ENCODE measurements at places on chromosomes 16 and 17.

DNA sequence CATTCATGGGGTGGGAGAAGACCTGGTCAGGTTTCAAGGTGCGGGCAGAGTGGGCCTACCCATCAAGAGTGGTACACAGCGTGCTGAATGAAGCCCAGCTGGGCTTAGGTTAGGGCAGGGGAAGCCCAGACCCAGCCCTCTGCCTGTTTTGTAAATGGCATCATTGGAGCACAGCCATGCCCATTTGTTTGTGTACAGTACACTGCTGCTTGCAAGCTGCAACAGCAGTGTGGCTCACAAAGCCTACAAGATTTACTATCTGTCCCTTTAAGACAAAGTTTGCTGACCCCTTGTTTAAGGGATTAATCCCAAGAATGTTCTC, 230.1 kb upstream of the TNRC6C start:
- no peak for DNase-seq

- no peak for DNase-seq
These were observed 197.6 kb downstream of the LAT start for GRCh38 chr16:29182501-29182900.

DNA sequence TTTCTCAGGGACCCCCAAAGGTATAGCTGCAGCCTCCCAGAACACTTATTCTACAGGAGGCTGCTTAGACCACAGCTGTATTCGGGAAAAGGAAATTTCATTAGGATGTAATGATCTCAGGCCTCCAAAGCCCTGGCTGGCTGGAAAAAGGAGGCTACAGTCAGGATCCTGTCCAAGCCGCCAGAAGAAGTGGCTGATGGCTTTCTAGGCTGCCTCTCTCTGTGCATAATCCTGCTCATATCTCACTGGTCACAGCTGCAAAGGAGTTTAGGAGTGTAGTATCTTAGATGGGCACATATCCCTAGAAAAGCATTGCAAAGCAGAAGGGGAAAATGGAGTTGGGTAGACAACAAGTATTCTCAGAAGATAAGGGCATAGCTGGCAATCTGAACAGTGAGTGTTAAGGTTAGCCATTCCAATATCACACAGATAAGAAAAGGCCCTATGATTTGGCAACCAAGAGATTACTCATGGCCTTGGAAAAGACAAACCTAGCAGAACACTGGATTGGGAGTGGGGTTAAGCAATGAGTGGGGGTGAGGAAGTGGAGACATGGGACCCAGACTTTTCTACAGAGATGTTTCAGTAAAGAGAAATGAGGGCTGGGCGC, 26.0 kb upstream of the PRKCA start:
- no peak for DNase-seq

GRCh38 chr17:75876190-75876937, 2.0 kb downstream of the TRIM47 start:
- peak; percentile 86 for DNase-seq

DNA sequence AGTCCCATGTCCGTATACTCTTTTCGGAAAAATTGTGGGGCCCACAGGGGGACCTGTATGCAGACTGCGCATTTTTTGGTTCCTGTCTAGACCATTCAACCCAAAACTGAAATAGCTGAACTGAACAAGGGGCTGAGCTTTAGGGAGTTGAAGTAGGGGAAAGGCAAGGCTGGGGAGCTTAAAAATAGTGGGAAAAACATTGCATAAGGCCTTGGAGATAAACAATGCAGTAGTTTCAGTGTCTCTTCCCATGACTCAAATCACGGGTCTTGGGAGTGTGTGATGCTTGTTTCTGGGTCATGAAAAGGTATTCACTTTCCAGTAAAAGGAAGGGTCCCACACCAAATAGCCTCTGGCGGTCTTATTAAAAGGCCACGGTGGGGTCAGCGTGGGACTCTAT, 402.8 kb upstream of the SALL1 start:
- DNase-seq = no peak

DNA sequence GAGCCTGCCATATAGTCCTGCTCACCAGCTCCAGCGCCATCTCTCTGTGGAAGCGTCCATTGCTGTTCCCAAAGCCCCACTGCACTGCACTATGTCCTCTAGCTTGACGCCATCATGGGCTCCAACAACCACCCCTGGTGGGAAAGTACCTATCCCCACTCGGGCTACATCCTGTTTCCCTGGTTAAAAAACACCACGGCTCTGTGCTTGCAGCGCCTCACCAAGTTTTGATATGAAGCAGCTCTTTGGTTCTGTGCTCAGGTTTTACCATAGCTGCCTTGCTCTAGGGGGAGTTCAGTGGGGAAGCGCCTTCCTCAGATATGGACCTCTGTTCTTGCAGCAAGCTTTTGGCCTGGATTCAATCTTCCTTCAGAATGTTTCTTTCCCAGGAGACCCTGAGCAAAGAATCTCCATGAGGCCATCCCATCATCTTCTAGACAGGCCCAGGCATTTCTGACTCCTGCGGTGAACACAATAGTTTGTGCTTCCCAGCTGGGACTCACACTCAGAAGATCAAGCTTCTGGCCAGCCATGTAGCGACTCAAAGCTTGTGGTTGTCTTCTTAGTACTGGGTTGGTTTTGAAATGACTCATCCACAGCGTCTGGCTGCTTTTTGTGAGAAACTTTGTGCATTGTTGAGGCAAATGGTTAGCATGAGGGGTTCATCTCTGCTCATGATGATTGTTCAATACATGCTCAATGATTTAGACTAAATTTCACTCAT, 39.5 kb downstream of the DYNLRB2 start:
- DNase-seq = no peak

DNA sequence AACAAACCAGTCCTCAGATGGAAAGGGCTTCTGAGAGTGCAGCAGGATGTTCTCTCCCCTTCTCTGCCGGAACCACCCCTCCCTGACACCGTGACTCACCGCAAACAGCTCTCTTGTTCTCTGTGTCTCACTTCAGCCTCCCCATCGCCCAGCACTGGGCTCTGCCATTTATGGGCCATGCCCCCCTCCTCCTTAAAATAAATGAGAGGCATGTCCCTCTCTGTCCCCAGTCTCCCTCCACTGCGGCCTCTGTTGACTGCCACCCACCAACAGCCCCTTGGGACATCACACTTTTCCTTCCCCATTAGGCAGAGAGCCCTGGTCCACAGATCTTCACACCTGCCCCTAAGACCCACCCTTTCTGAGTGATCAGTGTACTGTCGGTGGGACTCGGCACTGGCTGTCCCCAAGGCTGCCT, 6.3 kb downstream of the CCDC102A start:
- DNase-seq = no peak

GRCh38 chr16:17768257-17768656, 297.5 kb upstream of the XYLT1 start:
- no peak for DNase-seq

- DNase-seq = no peak
These were observed 33.6 kb upstream of the MED13 start for GRCh38 chr17:62098623-62099231.

- DNase-seq = peak; percentile 63
These were observed 3.5 kb downstream of the KDM6B start for GRCh38 chr17:7837408-7838088.

GRCh38 chr16:4330277-4330874, 14.5 kb downstream of the GLIS2 start:
- peak; percentile 14 for DNase-seq

- no peak for DNase-seq
These were observed 83.2 kb downstream of the CDK5R1 start for GRCh38 chr17:32570081-32570396.

DNA sequence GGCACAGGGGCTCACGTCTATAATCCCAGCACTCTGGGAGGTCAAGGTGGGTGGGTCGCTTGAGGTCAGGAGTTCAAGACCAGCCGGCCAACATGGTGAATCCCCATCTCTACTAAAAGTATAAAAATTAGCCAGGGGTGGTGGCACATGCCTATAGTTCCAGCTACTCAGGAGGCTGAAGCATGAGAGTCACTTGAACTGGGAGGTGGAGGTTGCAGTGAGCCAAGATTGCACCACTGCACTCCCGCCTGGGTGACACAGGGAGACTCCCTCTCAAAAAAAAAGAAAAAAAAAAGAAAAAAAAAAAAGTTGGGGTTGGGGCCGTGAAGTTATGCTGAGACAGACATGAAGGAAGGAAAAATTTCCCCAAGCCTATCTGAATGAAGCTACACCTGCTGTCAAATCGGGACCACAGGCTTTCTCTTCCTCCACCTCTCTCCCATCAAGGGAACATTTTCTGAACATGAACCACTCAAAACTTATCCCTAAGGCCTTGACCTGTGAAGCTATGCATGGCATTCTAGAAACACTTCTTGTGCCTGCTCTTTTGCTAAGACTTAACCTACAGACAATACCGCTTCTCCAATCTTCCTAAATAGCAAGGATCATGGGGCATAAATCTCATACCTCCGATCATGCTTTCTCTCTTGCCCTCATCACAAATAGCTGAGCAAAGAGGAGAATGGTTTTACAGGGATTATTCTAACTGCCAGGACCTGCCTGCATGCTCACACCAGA, 88.6 kb downstream of the CYTH1 start:
- DNase-seq = no peak

DNA sequence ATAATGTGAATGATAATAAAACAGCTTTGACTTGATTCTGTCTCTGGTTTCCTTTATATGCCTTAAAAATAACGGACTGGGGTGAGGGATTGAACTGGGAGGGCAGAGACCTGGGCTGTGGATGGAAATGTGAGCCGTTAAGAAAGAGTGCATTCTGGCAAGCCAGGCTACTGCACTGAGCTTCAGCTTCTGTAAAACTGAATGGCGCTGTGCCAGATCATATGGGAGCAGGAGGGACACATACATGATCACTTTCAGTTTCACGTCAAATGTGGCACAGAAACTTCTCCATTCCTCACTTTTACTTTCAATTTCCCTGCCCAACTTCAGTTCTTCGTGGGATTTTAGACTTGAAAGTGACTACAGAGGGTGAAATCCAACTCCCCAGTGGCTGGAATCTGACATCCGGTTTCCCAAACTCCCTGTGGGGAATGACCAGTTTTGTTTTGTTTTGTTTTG, 1.1 kb downstream of the MT2A start:
- DNase-seq = peak; percentile 17

DNA sequence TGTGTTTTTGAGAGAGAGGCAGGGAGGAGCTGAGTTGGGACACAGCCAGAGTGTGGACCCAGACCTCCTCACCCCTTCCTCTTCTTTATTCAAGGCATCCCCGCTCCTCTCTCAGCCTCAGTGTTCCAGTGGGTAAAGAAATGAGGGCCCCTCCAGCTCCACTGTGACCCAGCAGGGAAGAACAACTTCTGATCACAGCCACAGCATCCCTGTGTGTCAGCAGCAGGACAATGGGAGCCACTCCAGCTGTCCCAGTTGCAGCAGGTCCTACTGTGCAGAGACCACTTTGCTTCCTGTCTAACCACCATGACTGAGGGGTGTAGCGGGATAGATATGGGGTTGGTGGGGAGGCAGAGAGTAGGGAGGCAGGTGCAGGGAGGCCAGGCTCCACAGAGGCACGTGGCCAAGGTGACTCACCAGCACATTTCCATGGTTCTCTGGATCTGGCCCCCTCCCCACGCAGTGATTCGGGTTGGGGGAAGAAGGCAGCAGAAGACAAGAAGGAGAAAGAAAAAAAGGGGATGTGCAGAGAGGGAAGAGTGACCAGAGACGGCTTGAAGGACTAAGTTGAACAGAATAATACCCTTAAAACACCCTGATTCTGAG, 24.5 kb downstream of the PIK3R5 start:
- DNase-seq = no peak

DNA sequence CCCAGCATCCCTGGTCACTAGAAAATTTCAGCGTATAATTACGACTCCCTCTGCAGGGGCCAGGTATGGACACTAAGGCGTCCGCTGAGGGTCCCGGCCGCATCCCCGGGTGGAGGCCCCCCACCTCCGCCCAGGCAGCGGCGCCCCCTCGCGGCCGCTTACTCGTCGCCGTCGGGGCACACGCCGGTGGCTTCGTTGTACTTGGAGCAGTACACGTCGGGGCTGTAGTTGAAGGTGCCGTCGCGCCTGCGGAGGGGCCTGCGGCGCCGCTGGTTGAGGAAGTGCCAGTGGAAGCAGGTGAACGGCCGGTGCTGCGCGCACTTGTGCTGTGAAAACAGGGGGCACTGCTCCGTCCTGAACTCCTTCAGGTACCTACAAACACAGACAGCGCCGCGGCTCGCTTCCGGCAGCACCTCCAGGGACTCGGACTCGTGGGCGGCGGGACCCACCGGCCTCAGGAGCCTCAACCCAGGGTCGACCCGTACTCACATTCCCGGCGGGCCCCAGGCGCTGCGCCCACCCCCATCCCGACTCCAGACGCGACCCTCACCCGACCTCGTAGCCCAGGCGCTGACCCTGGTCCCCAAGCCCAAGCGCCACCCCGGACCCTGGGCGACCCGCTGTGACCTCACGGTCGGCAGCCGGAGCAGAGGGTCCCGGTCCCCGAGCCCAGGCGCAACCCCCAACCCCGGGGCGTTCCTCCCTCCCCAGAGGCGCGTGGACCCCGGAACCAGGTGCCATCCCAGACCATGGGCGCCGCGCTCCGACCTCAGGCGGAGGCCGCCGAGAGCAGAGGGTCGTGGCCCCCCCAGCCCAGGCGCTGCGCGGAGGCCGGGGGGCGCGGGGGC, 596 bp downstream of the UNKL start:
- DNase-seq = no peak

- no peak for DNase-seq
These were observed 2.3 kb downstream of the RBFOX3 start for GRCh38 chr17:79608624-79608959.

DNA sequence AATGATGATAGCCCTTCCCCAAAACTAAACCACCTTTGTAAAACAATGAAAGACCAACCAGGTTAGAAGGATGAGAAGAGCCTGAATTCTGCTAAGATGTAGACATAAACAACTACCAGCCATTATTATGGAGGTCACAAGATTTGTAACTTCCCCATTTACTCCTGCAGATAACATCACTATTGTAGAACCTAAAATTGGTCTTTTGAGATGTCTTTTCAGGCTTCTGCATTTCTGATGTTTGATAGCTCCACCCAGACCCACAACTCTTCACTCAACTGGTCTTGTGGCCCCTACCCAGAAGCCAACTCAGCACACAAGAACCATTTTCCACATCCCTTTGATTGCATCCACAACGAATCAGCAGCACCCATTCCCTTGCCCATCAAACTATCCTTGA, 100.8 kb downstream of the TMEM132E start:
- no peak for DNase-seq

DNA sequence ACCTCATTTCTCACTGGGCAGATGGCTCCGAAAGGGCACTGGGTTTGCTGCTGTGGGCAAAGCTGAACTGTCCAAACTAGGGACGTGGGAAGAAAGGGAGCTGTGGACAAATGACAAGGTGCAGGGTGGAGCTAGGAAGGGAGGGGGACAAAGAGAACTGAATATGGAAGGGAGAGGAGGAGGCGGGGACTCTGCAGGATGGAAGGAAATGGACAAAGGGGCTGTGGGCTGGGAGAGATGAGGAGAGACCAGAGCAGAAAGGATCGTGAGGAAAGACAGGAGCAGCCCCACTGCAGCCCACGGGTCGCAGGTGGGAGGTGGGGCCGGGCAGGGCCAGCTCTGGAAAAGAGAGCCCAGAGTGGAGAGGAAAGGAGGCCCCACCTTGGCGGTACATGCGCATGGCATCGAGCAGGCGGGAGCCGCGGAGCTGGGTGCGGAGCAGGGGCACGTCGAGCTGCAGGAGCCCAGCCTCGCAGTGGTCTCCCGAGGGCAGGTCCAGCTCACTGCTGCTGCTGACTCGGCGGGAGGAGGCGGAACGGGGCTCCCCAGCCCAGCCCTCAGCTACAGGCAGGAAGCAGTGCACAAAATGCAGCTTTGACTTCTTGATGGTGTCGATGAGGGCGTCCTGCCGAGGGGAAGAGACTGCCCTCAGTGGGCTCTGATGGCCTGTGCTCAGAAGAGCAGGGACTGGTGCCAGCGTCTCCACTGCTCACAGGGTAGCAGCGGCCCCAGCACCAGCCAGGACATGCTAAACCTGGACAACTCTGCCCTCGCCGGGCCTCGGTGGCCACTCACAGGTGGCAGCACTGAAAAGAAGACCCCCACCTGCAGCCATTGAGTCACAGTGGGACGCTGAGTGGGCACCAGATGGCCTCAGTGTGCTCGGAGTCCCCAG, 66.8 kb downstream of the PIPOX start:
- DNase-seq = no peak
